Stimulated activated CD4-positive, alpha-beta T cell treated with anti-CD3 and anti-CD28 coated beads, Interleukin-15, amount 100 ng/mL, for 24 hours (primary cell): ENCODE measurements at places on chromosomes 5 and 9.

DNA sequence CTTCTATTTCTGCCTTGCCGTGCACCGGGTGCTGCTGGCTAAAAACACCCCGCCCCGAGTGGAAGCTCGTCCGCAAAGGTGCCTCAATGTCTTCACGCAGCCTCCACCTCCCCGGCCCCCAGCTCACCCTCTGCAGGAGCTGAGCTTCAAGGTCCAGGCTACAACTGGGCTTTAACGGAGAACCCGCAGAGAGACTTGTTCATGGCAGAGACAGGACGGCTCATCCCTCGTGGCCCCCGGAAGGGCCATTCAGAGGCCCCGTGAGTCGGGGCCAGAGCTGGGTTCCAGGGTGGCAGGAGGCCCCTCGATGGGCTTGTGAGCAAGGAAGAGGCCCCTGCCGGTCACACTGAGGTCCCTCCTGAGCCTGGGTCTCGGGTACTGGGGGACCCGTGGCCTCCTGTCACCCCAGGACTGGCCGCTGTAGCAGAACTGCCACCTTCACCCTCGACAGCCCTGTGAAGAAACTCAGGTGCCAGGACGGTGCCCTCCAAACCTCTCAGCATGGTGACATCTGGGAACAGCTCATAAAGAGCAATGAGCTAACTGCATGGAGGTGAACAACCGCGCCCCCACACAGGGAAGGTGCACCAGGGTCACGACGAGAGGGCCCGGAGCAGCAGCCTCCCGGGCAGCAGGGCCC is 58.0 kb upstream of the UBAC1 start:
- DNase-seq: no peak

DNA sequence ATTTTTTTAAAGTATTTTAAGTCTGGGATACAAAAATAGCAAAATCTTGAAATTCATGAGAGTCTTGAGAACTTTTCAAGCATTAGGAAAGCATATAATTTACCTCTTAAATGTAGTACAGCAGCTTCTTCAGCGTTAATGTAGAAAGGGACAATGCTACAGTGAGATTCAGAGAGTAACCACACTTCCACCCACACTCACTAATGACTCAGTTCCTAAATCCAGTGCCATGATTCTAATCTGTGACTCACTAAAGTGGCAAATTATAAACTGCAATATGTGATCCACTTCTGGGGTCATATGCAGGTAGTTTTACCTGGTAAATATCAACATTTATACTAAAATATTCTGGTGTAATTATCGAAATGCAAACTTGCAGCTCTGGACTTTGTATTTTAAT is 434.5 kb upstream of the TUSC1 start:
- no peak for DNase-seq

DNA sequence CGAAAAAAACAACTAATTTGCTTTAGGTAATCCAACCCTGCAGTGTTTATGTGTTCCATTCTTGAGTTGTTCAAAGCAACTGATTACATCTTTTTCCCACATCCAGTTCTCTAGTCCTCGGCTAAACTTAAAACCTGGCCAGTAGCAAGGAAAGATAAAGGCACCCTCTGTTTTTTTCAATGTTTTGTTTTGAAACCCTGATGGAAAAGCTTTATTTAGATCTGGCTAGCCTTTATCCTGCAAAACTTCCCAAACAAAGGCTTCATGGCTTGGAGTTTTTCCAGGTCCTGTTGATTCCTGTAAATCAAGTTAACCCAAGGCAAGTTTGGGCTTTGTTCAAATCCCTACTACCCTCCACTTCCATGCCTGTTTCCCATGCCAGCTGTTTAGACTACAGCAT is 105.1 kb downstream of the CEMIP2 start:
- no peak for DNase-seq

- no peak for DNase-seq
Measured at GRCh38 chr5:57539281-57539701, 56.7 kb upstream of the ACTBL2 start.

GRCh38 chr5:110458313-110458712 is 268.2 kb downstream of the TMEM232 start:
- DNase-seq: no peak

GRCh38 chr5:134541736-134542376 is 16.4 kb downstream of the JADE2 start:
- DNase-seq: peak; percentile 37

DNA sequence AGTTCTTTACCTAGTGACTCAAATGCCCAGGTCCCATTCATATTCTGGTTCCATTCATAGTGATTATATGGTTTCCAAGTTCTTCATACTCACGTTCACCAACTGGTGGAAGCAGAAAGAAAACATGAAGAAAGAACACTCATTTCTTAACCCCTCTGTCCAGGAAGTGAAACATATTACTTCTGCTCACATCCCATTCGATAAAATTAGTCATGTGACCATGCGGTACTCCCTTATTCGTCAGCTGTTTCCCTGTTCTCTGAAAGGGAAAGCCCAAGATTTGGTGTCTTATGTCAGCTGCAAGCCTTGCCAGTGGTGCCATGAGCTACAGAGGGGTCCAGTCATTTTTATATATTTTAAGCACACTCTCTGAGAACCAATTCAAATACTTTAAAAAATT is 387.0 kb upstream of the DMAC1 start:
- no peak for DNase-seq

DNA sequence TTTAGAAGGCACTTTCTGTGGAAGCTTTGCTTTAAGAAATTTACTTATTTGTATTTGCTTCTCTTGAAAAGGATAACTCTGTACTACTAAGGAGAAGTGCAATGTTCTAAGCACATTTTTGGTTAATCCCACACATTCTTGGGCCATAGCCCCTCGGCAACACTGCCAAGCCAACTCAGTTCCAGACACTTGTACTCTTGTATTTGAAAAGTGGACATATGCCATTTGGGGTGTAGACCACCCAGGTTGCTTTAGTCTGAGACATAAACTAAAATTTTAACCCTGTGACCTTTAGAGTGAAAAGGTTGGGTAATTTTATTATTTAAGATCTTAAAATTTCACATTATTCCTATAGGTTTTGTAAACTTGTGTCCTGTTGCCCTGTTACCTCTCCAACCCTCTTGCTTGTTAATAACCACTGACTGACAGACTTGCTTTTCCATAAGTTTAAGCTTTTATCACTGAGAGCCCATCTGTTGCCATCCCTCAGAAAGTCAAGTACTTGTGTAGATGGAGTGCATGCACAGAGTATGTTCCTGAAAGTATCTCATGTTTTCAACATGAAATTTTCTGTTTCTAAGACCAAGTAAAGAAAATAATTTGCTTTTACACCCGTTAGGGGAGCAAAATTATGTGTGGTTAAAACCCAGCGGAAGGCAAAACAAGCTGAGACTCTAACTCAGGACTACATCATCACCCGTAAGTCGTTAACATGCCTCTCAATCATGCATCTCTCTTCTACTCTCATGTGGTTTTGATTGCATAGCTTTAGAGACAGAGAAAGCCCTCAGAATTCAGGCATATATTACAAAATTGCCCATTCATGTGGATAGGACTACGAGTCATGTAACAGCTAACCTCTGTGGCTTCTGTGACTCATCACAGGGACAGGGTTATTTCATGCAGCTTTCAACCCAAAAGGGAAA is 117.3 kb downstream of the GDNF start:
- peak; percentile 56 for DNase-seq

- DNase-seq: no peak
Measured at GRCh38 chr5:143084407-143084806, 314.2 kb downstream of the ARHGAP26 start.

DNA sequence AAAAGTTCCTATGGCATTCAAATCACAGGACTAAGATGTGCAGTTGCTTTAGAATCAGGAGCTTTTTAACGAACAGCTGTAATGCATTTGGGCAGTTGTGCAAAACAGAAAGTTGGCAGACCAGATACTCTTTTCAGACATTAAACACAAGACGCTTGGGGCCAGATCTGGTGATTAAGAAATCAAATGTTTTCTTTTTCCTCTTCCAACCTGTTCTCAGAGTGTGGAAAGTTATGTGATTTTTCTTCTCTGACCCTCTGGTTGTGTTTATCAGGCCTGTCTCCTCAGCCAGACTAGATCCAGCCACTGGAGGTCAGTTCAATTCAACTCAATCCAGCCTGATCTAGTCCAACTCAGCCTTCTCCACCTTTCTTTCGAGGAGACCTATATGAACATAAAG is 298.5 kb upstream of the PCSK5 start:
- no peak for DNase-seq

DNA sequence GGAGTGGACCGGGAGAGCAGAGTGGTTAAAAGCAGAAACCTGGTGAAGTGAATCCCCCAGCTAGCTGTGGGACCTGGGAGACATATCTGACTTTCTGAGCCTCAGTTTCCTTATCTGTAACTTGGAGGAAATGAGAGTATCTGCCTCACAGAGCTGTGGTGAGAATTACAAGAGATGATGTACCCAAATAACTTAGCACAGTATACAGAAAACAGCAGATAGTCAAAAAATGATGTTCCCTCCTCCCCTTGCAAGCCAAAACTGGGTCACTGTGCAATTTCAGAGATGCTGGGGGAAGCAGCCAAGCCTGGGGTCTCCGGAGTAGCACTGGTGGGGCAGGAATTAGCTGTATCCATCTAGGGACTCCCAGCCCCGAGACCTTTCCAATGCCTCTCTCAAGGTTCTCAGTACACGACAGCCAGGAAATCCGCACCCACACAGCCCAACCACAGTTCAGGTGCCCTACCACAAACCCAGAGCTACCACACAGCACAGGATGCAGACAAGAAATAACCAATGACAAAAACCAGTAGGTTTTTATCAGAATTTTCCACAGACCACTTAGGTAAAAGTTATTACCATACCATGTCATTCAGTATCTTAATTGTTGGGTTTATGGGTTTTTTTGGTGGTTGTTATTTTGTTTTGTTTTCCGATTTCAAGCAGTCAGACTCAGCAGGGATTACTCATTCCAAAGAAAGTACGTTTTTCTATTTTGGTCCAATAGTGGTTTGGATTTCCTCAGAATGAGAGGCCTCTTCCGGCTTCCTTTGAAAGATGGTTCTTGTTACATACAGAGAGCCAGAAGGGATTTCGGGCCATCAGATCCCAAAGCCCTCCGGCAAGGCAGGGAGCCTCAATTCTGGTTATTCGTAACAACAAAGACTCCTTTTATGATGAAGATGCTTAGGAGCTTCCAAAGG is 4.9 kb upstream of the HRH2 start:
- peak; percentile 88 for DNase-seq

DNA sequence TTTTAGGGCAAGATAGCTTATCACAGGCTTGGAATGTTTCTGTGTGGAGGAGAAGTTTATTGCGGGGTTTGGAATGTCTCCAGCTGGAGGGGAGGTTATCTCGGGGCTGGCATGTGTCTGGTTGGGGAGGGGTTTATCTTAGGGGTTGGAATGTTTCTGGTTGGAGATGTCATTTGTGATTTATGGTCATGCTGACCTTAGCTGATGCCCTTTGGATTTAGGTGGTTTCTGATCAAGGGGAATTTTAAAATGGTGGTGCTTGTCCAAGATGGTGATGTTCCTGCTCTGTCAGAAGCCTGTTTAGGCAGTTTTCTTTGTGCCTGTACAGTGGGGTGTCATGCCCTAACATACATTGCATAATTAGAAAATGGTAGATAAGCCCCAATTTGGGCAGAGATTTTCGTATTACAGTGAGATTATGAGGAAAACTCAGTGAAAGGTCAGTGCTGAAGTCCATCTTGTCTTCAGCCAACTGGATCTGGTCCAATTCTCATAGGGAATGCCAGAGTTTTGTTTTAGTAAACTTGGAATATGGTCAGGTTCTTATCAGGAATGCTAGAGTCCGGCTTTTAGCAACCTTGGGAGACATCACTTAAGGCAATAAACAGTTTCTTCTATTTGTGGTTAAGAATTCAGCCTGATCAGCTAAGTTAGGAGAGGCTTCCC is 14.3 kb downstream of the CDK20 start:
- no peak for DNase-seq

- DNase-seq: no peak
Measured at GRCh38 chr5:169831331-169831730, 149.0 kb downstream of the INSYN2B start.

DNA sequence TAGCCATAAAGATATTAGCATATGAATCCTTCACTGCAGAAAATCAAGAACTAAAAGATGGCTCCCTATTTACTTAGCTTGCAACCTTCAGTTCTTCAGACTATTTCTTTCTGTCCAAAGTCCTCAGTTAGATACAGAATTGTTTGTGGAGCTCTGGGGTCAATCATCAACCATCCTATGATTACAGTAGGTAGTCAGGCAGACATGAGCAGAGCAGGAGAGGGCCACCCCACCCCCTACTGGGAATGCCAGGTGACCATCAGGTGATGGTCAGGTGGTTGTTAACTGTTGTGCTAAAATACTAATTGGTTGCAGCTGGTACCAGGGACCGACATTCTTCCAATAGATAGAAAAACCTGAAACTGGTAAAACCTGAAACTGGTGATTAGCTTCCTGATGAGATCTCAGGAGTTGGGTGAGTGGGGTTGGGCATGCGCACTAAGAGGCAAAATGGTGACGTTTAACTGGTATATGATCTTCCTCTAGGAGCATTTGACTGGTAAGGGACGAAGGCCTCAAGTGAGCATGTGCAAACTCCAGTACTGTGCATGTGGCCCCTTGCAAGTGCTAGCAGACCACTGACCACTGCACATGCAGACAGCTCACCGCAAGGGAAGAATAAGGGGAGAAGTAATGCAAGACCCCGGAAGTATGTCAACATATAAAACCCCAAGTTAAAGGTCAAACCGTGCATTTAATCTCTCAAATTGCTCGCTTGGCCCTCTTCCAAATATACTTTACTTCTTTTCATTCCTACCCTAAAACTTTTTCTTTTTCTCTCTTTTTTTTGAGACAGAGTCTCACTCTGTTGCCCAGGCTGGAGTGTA is 13.6 kb downstream of the C9orf57 start:
- DNase-seq: no peak

DNA sequence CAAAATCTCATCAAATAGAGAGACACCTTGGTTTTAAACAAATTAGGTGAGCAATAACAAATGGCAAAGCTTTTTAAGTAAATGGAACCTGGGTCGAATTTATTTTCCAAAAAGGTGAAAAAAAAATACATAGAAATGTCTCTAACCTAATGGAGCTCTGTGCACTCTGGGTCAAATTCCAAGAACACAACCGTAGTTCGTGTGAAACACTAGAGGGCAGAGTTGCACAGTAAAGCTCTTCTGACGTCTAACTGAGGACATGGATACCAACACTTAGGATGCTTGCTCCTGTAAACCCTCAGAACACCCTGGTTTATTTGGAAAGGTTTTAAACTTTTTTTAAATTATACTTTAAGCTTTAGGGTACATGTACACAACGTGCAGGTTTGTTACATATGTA is 18.9 kb downstream of the MARCHF11 start:
- no peak for DNase-seq

GRCh38 chr9:130824643-130825350 is 10.3 kb upstream of the ABL1 start:
- DNase-seq: no peak
